ENCODE measurements at places on chromosomes 16 and 17.
A peak's percentile ranks its signal among the peaks of the same experiment; 100 is the strongest.

DNA sequence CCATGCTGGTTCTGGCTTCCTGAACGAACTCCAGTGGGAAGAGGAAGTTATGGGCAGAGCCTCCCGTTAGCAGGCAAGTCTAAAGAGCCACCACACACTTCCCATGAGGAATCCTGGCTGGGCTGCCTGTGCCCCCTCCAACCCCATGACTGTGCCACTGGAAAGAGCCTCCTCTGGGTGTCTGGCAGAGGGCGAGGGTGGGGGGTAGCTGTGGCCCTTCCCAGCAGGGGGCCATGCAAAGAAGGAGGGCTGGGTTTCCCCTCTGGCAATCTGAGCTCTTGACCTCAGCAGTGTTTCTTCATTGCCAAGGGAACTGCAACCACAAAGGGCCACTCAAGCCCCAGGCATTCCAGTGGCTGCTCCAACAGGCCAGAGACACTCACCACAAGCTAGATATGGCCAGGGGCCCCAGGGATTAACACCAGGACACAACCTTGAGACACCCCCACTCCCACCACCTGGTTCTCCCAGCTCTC lies 1.7 kb upstream of the RRAD start:
- ATAC-seq, result no peak

DNA sequence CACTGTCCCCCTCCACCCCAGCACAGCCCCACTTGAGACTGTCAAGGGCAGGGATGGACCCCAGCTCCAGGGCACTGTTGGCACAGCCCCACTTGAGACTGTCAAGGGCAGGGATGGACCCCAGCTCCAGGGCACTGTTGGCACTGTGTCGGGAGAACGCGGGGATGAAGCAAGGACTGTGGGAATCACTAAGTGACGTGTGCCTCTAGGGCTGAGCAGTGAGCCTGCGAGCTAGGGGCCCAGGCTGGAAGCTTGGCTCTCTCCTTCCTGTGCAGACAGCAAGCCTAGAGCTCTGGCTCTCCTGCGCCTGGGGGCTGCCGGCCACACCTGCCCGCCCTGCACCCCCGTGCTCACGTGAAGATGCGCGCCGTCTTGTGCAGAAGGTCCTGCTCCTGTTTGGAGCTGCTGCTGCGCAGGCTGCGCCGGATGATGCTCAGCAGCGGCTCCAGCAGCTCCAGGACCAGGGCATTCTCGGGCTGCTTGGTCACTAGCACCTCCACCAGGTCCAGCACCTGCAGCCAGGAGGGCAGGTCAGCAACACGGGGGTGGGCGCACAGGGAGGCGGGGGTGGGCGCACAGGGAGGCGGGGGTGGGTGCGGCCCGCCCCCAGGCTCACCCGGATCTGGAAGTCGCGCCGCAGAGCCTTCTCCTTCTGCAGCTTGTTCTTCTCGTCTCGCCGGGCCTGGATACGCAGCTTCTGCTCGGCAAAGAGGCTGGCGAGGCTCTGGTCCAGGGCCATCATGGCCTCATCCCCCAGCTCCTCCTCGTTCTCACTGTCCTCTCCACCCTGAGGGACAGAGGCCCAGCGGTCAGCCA lies 10.8 kb downstream of the MYBBP1A start:
- ATAC-seq, result no peak

DNA sequence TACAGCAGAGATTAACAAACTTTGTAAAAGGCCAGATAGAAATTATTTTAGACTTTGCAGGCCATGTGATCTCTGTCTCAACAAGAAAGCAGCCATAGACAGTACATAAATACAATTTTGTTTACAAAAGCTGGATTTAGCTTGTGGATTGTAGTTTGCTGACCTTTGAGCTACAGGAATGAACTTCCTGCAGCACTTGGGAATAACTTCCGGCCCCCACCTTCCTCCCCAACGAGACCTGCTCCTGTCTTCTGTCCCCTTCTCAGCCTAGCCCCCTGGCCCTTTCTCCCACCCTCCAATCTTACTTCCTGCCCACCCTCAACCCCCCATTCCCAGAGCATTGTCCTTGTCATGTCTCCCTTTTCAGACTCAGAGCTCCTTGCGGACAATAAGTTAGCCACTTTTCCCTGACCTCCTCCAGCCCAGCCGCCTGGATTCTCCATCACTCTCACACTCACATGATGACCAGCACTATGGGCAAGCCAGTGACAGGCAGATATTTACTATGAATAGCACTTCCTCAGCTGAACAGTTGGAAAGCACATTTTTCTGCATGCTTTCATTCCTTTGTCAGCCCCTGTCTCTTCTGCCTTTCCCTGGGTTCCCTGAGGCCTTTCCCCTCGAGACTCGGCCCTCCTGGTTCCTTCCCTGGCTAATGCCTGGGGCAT lies 27.6 kb upstream of the DLX3 start:
- no peak for ATAC-seq

DNA sequence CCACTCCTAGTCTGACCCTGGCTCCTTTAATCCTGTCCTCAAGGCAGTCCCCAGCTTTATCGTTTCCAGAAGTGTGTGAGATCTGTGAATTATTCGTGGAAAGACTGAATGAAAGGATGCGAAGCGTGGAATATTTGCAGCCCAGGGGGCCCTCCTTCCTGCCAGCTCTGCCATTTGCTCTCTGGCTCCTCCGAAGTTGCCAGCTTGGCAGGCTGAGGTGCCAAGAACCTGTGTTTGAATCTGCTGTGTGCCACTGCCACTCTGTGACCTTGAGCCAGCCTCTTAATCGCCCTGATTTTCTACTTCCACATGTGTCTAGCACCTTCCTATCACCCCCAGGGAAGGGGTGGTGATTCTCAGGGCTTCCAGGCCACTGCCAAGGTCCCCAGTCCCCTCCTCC lies 10.8 kb downstream of the TBKBP1 start:
- ATAC-seq, result no peak

DNA sequence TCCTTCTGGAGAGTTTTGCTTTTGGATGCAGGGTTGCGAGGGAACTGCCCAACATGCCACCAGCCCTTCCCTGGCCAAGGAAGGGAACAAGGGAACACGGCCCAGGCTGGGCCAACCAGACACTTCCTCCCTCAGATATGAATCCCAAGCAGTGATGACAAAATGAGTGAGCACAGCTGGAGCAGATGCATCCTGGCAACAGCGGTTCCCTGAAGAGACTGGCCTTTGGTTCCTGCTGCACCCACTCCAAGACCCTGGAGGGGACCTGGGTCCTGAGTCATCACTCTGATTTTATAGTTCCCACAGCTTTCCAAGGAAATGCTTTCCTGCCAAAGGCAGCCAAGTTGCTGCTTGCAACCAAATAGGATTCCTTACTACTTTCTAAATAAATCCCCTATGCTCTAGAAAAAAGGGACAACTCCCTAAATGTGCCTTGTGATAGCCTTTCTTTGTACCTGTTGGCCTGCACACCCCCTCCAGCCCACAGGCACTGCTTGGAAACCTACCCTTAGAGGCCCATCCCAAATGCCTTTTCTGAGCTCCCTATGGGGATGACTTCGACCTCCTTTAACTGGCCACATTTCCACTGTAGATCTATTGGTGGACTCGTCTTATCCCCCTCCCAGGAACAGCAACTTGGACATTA lies 5.3 kb downstream of the ST3GAL2 start:
- ATAC-seq, result no peak

- no peak for ATAC-seq
Observed at GRCh38 chr16:49834531-49835151, 21.3 kb downstream of the ZNF423 start.

GRCh38 chr16:77043076-77043475 lies 147.9 kb upstream of the MON1B start:
- ATAC-seq, result no peak

GRCh38 chr17:82870541-82870940 lies 30.7 kb upstream of the ZNF750 start:
- no peak for ATAC-seq

- no peak for ATAC-seq
Observed at GRCh38 chr16:2468725-2469398, 2.2 kb upstream of the NTN3 start.

DNA sequence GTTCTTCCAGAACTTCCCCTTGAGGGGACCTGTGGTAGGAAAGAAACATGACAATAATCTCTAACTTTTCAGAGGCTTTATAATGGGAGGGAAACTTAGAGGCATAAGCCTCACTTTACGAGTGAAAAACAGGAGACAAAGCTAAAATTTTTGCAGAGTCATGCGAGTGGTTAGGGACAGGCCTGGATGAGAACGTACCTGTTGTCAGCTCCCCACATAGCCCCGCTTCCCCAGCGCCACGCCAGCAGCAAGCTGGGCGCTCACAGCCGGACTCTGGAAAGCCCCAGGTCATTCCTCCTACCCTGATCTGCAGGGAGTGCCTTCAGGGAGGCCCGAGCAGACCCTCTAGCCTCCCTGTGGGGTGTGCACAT lies 53.6 kb downstream of the LDHD start:
- no peak for ATAC-seq

- ATAC-seq, result no peak
Observed at GRCh38 chr17:27848931-27849330, 44.2 kb downstream of the LYRM9 start.

DNA sequence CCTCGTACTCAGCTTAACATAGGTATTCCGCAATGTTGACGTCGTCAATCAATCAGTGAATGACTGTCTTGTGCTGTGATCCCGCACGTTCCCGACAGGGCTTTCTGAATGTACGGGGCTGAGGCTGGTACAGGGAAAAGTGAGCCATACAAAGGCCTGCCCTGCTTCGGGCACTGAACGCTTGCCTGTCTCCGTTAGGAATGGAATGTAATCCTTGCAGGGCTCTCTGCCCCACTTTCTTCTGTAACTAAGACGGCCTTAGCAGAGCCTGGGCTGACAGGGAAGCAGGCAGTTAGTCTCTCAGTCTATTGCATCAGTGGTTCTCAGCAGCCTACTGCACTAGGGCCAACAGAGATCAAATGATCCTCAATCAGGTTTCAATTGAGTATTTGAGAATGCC lies 16.2 kb upstream of the MYH3 start:
- no peak for ATAC-seq

- ATAC-seq, result no peak
Observed at GRCh38 chr16:72621651-72622050, 426.3 kb downstream of the ZFHX3 start.

GRCh38 chr16:71367241-71367976 lies 8.9 kb downstream of the CALB2 start:
- ATAC-seq, result peak; percentile 28

GRCh38 chr16:53922807-53923571 lies 219.0 kb downstream of the FTO start:
- ATAC-seq, result no peak

- ATAC-seq, result no peak
Observed at GRCh38 chr16:52090080-52090479, 456.9 kb downstream of the TOX3 start.

GRCh38 chr16:73113336-73113735 lies 65.4 kb upstream of the ZFHX3 start:
- ATAC-seq, result no peak

DNA sequence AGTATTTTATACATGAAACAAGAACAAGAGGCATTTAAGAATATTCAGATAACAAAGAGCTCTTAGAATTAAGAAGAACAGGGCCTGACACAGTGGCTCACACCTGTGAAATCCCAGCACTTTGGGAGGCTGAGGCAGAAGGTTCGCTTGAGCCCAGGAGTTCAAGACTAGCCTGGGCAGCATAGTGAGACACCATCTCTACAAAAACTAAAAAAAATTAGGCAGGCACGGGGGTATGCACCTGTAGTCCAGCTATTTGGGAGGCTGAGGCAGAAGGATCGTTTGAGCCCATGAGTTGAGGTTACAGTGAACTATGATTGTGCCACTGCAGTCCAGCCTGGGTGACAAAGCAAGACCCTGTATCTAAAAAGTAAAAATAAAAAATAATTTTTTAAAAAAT lies 12.5 kb upstream of the BRIP1 start:
- no peak for ATAC-seq

- ATAC-seq, result no peak
Observed at GRCh38 chr17:44128383-44128782, 4.9 kb upstream of the HDAC5 start.

GRCh38 chr16:57994778-57995177 lies 5.7 kb downstream of the ZNF319 start:
- ATAC-seq, result peak; percentile 58

GRCh38 chr17:71762526-71762925 lies 358.3 kb upstream of the SOX9 start:
- no peak for ATAC-seq

- ATAC-seq, result no peak
Observed at GRCh38 chr16:7304279-7304678, 28.4 kb upstream of the RBFOX1 start.

DNA sequence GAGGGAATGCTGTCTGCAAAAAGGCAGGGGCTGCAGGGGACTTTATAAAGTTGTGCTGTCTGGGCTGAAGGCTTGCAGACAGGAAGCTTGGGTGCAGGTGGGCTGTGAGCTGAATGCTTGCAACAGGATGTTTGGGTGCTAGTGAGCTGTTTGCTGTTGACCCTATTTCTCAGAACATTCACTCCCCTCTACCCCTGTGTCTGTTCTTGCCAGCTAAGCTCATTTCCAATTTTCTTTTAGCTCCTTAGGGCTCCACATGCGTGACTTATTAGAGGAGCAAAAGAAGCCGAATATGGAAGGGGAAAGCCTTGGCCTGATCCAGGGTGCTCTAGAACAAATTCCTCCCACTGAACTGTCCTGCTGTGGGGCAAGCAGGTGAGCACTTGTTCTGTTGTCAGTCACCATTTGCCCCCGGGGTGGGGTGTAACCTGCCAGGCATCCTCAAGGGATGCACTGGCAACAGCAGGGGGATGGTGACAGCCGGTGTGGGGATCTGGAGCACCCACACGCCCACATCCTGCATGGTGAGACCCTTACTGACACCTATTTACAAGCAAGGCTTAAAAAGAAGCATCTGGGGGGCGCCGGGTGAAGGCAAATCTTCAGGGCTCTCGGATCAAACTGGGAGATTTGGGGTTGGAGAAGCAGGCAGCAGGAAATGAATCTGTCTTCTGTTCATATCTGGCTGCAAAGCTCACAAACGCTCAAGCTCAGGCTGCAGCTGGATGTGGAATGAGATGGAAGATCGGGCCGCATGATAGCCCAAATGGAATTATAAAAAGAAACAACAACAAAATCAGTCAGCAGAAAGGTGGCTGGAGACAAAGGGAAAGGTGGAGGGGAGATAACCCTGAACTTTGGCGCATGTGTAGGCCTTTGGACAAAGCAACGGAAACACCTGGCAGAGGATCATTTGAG lies 21.1 kb upstream of the NUP93 start:
- peak; percentile 45 for ATAC-seq

DNA sequence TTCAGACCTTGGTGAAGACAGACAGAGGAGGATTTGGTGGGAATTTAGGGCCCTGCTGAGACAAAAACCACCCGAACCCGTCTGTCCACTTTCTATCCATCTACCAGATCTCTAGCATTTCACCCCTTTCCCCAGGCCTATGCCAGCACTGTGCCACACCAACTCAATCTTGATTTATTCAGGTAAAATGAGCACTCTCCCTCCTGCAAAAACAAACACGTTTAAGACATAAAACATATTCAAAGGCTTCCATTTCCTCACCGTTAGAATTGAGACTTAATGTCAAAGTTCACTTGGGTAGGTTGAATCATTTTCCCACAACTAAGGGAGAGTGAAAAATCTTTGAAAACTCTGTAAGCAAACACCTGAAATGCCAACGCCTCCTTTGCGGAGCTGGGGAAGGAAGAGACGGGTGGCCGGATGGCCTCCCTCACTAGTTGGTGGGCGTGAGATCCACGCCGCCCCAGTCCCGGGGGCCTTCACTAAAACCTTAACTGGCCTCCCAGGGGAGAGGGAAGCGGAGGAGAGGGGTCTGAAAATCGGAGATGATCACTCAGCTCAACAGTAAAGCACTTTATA lies 862 bp downstream of the DCAKD start:
- peak; percentile 13 for ATAC-seq

- ATAC-seq, result peak; percentile 48
Observed at GRCh38 chr17:56754523-56755208, 79.1 kb downstream of the C17orf67 start.

GRCh38 chr16:73054125-73054484 lies 6.2 kb upstream of the ZFHX3 start:
- ATAC-seq, result no peak

- peak; percentile 55 for ATAC-seq
Observed at GRCh38 chr16:50547340-50548124, 664 bp upstream of the NKD1 start.

Measured in activated CD4-positive, CD25-positive, alpha-beta regulatory T cell treated with anti-CD3 and anti-CD28 coated beads, Interleukin-2, amount 50 U/mL, for 24 hours (primary cell).